ENCODE measurements at places on chromosomes 7 and 10.

DNA sequence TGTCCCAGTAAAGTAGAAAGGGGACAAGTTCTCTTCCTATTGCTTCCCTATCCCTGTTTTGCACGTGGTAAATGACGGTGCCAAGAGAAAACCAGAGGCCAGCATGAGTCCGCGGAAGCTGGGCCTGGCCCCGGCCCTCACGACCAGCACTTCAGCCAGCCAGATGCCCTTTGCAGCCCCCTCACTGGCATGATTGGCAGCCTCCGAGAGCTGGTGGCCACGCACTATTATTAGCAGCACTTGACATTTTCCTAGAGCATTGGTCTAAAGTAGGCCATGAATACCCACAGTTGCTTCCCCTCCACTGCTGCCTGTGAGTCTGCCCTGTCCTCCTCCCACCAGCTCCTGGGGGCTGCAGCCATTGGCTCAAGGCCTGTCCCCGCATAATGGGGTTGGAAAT lies 369.1 kb downstream of the PLXNA4 start:
- no peak for DNase-seq

- no peak for DNase-seq
Observed at GRCh38 chr7:100614308-100614861, 2.0 kb downstream of the MOSPD3 start.

GRCh38 chr10:130967784-130968183 lies 343.7 kb downstream of the TCERG1L start:
- no peak for DNase-seq

GRCh38 chr10:103109821-103110220 lies 83.3 kb downstream of the NT5C2 start:
- DNase-seq: no peak

GRCh38 chr7:118259115-118259514 lies 34.6 kb downstream of the ANKRD7 start:
- DNase-seq: no peak

- no peak for DNase-seq
Observed at GRCh38 chr10:115167751-115168150, 74.6 kb downstream of the ATRNL1 start.

- DNase-seq: no peak
Observed at GRCh38 chr7:106620676-106621075, 40.3 kb downstream of the CCDC71L start.

- no peak for DNase-seq
Observed at GRCh38 chr10:59375990-59376389, 13.6 kb upstream of the FAM13C start.

Measured in fibroblast of the conjunctiva (primary cell).